ENCODE measurements at places on chromosomes 12 and 14. TPM values are rescaled to one million over a fixed set of nuclear protein-coding genes. Genes with fewer than 3 reads are reported as not detected.

DNA sequence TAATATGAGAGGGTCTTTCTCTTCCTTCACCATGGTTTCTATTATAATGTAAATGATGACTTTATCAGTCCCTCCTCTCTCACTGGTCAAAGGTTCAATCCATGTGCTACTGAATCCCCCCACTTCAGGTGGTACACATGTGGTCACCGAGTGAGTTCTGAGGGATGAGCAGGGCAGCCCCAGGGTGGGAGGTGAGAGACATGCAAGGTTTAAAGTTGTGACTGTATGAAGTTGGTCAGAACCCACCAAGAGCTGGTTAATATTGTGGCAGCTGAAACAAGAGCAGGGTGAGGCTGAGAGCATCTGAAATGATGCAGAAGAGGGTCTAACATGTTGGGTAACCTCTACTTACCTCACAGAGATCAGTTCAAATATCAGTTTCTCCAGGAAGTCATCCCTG lies 444.7 kb upstream of the FBXO33 start:
- no peaks in the 10 kb centered on the region for H3K27me3 ChIP-seq
- H3K4me1 ChIP-seq = peaks cover 3% of the 10 kb centered on the region
- no peak overlapping the region for H3K27ac ChIP-seq
- H3K4me3 ChIP-seq = no peak overlapping the region
- H3K36me3 ChIP-seq = no peaks in the 10 kb centered on the region

- peaks cover 70% of the 10 kb centered on the region for H3K27me3 ChIP-seq
- DNase-seq = no peak
- no peak overlapping the region for H3K27ac ChIP-seq
- no peaks in the 10 kb centered on the region for H3K36me3 ChIP-seq
- no peak overlapping the region for H3K4me3 ChIP-seq
- peaks cover 2% of the 10 kb centered on the region for H3K4me1 ChIP-seq
Measured at GRCh38 chr12:125178222-125178621, 113.0 kb downstream of the AACS start.

DNA sequence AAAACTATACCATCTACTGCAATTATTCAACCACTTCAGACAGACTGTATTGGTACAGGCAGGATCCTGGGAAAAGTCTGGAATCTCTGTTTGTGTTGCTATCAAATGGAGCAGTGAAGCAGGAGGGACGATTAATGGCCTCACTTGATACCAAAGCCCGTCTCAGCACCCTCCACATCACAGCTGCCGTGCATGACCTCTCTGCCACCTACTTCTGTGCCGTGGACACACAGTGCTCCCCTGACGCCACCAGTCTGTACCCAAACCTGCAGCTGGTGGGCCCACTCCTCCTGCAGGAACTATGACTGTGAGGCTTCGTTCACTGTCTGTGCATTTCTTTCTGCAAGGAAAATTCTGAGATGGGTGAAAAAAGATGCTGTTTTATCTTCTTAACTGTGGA lies 284.7 kb downstream of the DAD1 start:
- no peaks in the 10 kb centered on the region for H3K4me1 ChIP-seq
- no peaks in the 10 kb centered on the region for H3K36me3 ChIP-seq
- H3K27ac ChIP-seq = no peak overlapping the region
- DNase-seq = no peak

C1S gene
- total RNA-seq = 3.0 TPM

- no peak overlapping the region for H3K4me3 ChIP-seq
- no peaks in the 10 kb centered on the region for H3K36me3 ChIP-seq
- no peaks in the 10 kb centered on the region for H3K27me3 ChIP-seq
Measured at GRCh38 chr12:18320036-18320617, 58.8 kb downstream of the PIK3C2G start.

- no peak overlapping the region for H3K27ac ChIP-seq
- peaks cover 17% of the 10 kb centered on the region for H3K4me1 ChIP-seq
- no peaks in the 10 kb centered on the region for H3K36me3 ChIP-seq
Measured at GRCh38 chr12:96422192-96422591, 22.0 kb upstream of the CDK17 start.

DNA sequence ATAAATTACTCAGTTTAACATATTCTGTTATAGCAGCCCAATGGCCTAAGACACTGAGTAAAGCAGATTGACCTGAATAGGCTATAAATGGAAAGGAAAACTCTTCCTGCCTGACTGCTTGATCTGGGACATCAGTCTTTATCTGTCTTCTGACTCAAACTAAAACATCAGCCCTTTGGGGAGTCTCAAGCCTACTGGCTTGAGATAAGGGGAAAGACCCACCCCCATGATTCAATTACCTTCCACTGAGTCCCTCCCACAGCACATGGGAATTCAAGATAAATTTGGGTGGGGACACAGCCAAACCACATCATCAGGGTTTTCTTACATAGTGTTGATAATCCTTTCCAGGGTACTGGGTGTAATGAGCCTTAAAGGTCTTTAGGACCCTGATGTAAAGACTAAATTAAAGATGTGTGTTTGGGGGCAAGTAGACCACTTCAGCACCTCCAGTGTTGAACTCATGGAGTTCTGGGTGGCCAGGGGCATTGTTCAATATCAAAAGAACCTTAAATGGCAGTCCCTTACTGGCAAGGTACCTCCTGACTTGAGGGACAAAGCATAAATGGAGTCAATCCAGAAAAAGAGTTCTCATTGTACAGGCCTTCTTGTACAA lies 67.8 kb downstream of the TSHR start:
- H3K4me1 ChIP-seq = peaks cover 2% of the 10 kb centered on the region
- H3K27me3 ChIP-seq = peaks cover 29% of the 10 kb centered on the region
- DNase-seq = no peak
- H3K4me3 ChIP-seq = no peak overlapping the region
- no peak overlapping the region for H3K27ac ChIP-seq

MANSC4 gene
- total RNA-seq = not detected

DNA sequence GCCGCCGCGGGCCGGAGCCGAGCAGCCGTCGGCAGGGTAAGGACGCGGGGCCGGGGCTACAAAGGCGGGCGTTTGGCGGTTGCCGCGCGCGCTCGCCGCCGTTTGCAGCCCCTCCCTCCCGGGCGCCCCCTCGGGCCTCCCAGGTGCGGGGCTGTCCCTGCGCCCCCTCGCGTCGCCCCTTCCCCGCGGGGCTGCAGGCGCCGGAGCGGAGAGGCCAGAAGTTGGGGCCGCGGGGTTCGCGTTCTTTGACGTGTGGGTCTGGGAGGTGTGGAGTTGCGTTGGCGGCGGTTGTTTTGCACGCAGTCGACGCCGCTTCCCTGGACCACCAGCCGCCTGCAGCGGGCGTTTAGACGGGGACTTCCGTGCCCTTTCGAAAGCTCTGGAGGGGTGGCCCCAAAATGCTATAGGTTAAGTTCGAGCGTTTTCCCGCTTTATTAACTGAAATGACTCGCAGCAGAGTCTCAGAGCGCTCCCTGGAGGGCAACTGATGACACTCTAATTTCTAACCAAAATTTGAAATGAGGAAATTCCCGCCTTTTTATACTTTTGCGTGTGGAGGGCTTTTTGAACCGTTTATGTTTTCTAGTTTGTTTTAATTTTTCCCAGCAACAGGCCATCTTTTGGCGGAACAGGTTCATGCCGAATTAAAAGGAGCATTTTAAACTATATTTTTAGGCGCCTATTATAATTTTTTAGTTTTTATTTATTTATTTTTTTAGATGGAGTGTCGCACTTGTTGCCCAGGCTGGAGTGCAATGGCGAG lies 902 bp downstream of the TMPO start:
- peaks cover 33% of the 10 kb centered on the region for H3K4me1 ChIP-seq
- H3K36me3 ChIP-seq = peaks cover 7% of the 10 kb centered on the region
- no peaks in the 10 kb centered on the region for H3K27me3 ChIP-seq
- peak overlapping the region; percentile 96 for H3K27ac ChIP-seq
- DNase-seq = peak; percentile 74
- peak overlapping the region; percentile 99 for H3K4me3 ChIP-seq

KNTC1 gene
- total RNA-seq = 24.1 TPM

MYF6 gene
- not detected for total RNA-seq

DNA sequence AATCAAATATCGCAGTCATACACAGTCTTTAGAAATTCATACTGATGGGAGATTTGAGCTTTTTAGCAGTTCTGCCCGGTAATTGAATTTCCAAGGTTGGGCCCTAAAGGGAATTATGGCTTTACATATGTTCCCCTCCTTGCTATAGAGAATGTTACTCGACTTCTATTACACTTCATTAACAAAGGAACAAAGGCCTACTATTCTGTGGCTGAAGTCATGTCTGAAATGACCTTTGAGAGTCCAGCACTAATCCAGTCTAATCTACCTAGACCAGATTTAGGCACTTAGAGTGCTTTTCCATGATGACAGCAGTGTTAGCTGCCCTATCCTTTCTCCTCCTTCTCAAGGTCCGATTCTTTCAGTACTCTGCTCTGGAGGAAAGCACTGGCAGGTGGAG lies 305.3 kb downstream of the MED13L start:
- no peak for DNase-seq
- H3K27me3 ChIP-seq = no peaks in the 10 kb centered on the region
- H3K4me3 ChIP-seq = no peak overlapping the region
- peaks cover 7% of the 10 kb centered on the region for H3K4me1 ChIP-seq

ADCK1 gene
- total RNA-seq = 5.1 TPM

RNASE1 gene
- not detected for total RNA-seq

CCDC184 gene
- total RNA-seq = 7.5 TPM

DNA sequence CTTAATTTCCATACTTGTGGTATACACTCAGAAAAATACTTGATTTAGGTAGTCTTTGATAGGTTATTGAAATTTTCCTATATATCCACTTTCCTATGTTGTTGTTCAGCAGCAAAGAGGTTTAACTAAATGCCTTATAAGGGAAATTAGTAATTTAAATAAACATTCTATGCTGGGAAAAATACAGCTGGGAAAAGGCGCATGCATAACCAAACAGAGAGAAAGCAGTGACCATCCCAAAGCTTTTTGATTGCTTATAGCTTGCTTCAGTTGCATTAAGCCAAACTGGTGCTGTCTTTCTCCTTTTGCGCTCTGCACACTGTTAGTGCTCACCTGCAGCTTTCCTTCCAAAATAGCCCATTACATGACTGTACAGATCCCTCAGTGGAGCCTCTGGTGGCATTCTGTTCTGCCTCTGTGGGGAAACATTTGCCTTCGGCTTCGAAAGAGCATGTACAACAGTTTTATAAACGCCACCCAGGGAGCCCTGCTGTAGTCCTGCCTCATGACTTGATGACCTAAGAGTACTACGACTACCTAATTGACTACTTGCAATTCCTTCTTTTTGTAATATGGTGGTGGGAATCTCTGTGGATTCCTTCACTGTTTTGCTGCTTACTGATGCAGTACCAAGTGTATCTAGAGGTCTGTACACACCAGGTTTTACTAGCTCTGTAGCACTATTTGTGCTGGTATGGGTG lies 120.8 kb downstream of the RALGAPA1 start:
- H3K27ac ChIP-seq = no peak overlapping the region
- no peaks in the 10 kb centered on the region for H3K4me1 ChIP-seq
- H3K27me3 ChIP-seq = no peaks in the 10 kb centered on the region
- no peak overlapping the region for H3K4me3 ChIP-seq
- DNase-seq = no peak

DNA sequence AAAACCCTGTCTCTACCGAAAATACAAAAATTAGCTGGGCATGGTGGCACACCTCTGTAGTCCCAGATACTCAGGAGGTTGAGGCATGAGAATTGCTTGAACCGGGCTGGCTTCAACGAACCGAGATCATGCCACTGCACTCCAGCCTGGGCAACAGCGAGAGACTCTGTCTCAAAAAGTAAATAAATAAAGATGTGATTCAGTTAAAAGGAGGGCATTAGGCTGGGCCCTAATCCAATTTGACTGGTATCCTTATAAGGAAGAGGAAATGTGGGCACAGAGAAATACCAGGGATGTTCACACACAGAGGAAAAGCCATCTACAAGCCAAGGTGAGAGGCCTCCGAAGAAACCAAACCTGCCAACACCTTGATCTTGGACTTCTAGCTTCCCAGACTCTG lies 10.1 kb upstream of the DCAF4 start:
- H3K4me3 ChIP-seq = no peak overlapping the region
- H3K36me3 ChIP-seq = no peaks in the 10 kb centered on the region
- DNase-seq = no peak
- H3K27ac ChIP-seq = no peak overlapping the region
- peaks cover 8% of the 10 kb centered on the region for H3K4me1 ChIP-seq

All from T-helper 17 cell (primary cell).